Skeletal muscle cell (primary cell): ENCODE measurements at places on chromosomes 7 and 10.

DNA sequence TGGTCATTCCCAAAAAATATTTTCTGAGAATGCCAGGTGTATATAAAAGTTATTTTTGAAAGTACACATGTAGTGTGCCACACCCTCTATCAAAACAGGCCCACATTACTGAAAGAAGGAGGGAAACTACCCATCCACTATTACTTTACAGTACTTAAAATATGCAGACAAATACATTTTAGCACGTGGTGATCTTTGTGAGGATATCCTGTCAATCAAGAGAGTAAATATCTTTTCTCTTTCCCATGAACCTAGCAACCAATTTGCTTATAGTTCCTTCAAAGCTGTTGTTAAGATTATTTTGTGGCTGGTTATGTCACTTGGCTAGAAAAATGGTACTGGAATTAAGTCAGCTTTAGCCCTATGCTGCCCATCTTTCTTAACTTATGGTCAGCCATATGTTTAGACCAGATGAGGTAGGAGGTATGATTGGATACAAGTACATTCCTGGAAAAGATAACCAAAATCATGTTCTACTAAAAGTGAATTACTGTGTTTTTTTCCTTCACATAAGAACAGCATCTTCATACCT, 70.1 kb downstream of the AUTS2 start:
- DNase-seq = no peak

- no peak for DNase-seq
Measured at GRCh38 chr7:77753173-77753572, 45.1 kb downstream of the TMEM60 start.

- DNase-seq = no peak
Measured at GRCh38 chr7:81637534-81637933, 132.3 kb downstream of the HGF start.

GRCh38 chr10:117509573-117509972, 33.0 kb upstream of the EMX2 start:
- DNase-seq = no peak

DNA sequence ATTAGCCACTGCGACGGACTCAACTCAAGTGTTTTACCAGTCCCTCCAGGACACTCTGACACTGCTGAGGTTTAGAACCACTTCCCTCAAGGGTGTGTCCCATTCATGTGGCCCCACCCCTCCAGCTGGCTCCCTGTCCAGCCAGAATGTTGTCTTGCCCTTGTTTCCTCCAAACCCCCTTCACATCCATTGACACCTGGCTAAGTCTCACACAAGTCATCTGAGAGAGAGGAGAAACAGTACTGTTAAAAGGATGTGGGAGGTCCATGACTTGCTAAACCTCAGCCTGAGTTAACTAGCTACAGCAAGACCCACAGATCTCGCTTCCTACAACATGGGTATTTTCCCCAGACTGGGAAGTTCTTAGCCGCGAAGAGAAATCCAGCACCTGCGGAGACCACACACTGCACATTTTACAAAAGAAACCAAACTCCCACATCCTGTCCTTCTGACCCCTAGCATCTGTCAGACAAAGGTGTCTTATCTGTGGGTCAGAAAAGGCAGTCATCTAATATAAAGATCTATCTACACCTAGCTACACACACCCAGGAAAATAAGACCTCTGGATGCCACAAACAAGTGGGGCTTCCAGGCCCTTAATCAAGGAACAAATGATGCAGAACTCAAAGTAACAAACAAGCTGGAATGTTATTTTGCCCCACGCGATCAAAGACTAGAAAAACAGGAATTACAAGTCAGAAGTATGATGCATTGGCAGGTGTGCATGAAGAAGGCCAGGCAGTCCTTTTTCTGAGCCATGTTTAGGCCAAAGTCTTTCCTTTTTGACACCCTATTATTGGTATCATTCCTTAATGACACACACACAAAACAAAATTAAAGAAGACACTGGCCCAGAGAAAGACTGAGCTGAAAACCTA, 13.9 kb downstream of the OSBPL3 start:
- no peak for DNase-seq

GRCh38 chr10:59833810-59834209, 72.5 kb downstream of the CCDC6 start:
- no peak for DNase-seq

- DNase-seq = no peak
Measured at GRCh38 chr7:77258593-77258992, 59.0 kb upstream of the FGL2 start.

- peak; percentile 20 for DNase-seq
Measured at GRCh38 chr10:118873091-118873737, 118.4 kb upstream of the CACUL1 start.

- DNase-seq = no peak
Measured at GRCh38 chr7:69419934-69420333, 178.3 kb upstream of the AUTS2 start.

GRCh38 chr10:132252412-132252811, 55.3 kb downstream of the STK32C start:
- DNase-seq = no peak

DNA sequence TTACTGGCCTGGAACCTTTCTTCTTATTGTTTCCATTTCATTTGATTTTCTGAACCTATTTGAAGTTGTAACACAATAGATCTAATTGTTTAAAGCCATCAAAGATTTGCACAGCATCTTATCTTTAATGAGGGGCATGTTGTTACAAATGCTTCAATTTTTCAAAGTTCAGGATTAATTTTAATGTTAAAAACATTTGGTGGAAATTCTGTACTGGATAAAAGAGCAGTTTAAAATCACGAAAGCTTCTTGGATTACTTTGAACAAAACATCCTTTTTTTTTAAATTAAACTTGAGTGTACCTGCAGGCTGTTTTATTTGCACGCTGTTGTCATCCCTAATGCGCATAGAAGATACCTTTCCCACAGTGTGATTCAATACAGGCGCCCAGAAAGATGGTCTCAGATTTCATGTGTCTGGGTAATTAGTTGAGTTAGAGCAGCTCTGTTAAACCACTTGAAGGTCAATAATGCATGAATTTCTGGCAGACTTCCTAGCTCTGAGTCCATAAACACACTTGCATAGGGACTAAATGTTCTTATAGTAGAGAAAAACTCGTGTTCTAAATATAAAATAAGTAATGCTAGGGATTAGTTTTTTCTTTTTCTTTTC, 29.3 kb upstream of the DDX50 start:
- DNase-seq = peak; percentile 96

GRCh38 chr10:88100281-88100680, 236.9 kb downstream of the PTEN start:
- no peak for DNase-seq

GRCh38 chr10:132192076-132192975, 5.6 kb downstream of the DPYSL4 start:
- DNase-seq = no peak

DNA sequence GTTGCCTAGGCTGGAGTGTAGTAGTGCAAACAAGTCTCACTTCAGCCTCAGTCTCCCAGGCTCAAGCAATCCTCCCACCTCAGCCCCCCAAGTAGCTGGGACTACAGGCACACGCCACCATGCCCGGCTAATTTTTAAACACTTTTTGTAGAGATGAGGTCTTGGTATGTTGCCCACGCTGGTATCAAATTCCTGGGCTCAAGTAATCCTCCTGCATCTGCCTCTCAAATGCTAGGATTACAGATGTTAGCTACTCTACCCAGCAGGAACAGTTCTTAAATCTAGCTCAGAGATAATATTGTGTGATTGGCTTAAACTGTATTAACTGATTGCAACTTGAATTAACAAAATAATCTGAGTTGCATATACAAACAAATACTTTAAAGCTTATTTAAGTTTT, 82.9 kb downstream of the CDK14 start:
- DNase-seq = no peak

DNA sequence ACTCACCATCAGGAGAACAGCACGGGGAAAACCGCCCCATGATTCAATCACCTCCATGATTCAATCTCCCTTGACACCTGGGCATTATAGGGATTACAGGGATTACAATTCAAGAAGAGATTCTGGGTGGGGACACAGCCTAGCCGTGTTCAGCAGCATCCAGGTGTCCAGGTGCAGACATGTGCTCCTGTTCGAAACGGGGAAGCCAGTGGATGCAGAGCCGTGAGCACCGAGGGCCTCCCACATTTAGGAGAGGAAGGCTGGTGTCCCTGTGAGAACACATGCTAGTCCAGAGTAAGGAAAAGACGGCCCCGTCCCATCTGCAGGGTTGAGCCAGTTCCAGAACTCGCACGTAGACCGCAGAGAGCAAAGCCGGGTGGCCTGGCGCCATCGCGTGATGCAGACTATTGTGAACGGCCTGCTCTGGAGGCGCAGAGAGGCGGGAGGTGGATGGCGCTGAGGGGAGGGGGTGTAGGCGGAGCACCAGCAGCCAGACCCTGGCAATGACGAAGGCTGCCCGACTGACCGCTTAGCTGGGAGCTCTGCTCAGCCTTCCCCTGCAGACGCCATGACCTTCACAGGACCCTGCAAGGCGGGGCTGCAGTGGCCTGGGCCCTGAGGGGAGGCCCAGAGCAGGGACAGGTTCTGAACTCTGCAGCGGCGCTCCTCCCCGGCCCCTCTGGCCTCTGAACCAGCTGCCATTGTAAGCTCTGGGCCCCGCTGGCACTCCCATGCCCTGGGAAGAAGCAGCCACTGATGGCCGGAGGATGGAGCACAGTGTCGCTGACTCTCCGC, 141.6 kb upstream of the TCERG1L start:
- no peak for DNase-seq

- no peak for DNase-seq
Measured at GRCh38 chr10:21047511-21047910, 150.4 kb upstream of the NEBL start.

- DNase-seq = no peak
Measured at GRCh38 chr10:118551535-118552100, 43.8 kb downstream of the PRLHR start.

DNA sequence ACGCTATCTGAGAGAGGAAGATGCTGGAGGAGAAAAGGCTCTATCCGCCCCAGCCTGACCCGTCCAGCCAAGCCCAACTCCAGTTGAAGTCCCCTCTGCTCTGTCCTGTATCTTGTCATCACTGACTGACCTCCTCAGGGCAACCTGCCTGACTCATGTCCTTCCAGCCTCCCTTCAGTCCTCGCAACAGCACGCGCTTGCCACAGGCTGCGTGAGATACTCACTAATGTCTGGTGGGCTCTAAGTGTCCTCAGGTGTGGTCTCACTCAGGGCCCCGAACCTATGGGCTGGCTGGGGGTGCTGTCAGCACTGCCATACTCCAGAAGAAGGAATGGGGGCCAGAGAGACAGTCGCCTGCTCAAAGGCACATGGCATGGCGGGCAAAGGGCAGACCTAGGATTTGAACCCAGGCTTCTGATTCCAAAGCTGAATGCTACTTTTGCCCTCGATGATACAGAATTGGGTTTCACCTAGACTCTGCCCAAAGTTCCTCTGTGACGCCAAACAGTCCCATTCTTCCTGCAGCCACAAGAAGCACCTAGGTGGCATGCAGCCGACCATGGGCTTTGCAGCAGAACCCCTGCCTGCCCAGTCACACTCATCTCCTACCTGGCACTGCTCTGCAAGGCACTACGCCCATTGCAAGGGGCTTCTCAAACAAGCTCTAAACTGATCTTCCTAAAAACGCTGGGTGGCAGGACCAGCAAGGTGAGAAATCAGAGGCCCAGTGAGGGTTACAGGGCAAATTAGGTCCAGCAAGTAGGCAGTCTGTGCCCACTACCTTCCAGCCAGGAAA, 8.5 kb downstream of the FAM53B start:
- DNase-seq = no peak

- DNase-seq = no peak
Measured at GRCh38 chr7:218896-219580, 26.7 kb downstream of the FAM20C start.

DNA sequence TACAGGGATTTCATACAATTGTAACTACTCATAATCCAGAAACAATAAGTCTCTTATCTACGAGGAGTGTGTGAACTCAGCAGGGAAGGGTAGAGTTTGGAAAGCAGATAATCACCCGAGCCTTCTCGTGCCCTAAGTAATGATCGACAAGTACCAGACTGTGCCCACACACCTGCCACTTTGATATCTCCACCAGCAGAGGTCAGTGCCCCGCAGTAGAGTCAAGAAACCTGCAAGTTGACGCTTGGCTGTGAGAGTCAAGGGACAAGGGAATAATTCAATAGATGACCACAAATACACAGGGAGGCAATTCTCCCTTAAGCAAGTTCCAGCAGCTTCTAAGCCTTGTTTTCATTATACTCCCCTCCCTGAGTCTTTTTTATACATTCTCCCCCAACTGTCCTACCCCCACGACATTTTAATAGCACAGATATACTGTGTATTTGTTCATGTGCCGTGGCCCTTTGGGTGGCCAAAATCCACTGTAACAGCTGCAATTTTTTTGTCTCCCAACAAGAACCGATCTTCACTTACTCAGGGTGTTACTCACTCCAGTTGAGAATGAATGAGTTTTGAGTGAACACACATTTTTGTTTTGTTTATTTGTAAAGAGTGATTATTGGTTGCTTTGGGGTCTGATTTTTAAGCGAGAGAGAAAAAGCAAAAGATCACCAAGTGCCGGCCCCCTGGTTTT, 106.9 kb upstream of the RHEB start:
- no peak for DNase-seq

GRCh38 chr10:1213252-1214070, 157.3 kb downstream of the WDR37 start:
- DNase-seq = no peak

DNA sequence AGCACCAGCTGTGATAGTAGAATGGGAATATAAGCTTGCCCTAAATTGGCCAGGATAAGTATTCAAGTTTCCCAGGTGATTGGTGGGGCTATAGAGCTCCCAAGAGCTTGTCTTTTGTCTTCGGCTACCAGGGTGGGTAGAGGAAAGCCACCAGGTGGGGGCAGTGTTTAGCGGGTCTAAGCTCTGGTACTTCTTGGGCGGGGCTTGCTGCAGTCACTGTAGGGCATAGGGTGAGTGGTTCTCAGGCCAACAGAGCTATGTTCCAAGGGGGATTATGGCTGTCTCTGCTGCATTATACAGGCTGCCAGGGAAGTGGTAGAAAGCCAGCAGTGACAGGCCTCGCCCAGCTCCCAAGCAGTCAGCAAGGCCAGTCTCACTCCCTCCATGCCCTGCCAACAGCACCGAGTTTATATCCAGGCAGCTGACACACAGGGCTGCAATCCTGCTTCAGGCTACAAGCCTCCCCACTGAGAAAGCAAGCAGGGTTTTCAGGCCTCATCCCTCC, 110.7 kb downstream of the ZNF467 start:
- DNase-seq = no peak
